ENCODE measurements at places on chromosomes 1 and 21. TPM values are rescaled to one million over a fixed set of nuclear protein-coding genes. Genes with fewer than 3 reads are reported as not detected.

The NGF gene
- total RNA-seq, result not detected

The RAB3B gene
- 0.26 TPM for total RNA-seq

The MYOG gene
- not detected for total RNA-seq

The MX2 gene
- total RNA-seq, result 13.0 TPM

The OR2AK2 gene
- not detected for total RNA-seq

The LEFTY2 gene
- total RNA-seq, result not detected

The NTNG1 gene
- not detected for total RNA-seq

The SNAP47 gene
- total RNA-seq, result 42.9 TPM

The RHBDL2 gene
- total RNA-seq, result not detected

The RNU1-3 gene
- 1,202 TPM for total RNA-seq

The CSF3R gene
- 0.90 TPM for total RNA-seq

The OR2L5 gene
- not detected for total RNA-seq

The IL6R gene
- 38.2 TPM for total RNA-seq

The CYP4A11 gene
- total RNA-seq, result not detected

The SELENBP1 gene
- not detected for total RNA-seq

The EDN2 gene
- not detected for total RNA-seq

The VHLL gene
- 0.52 TPM for total RNA-seq

The SPAG17 gene
- not detected for total RNA-seq

The TRIM67 gene
- total RNA-seq, result not detected

The CA6 gene
- 0.78 TPM for total RNA-seq

The ITGB2 gene
- 302 TPM for total RNA-seq

The GBP6 gene
- total RNA-seq, result 0.58 TPM

The KIRREL1 gene
- 0.08 TPM for total RNA-seq

The PLA2G2D gene
- not detected for total RNA-seq

The CFAP141 gene
- total RNA-seq, result not detected

The DMBX1 gene
- total RNA-seq, result 0.43 TPM

The FCER1G gene
- total RNA-seq, result 1.1 TPM

The HCRTR1 gene
- total RNA-seq, result not detected

The SESN2 gene
- total RNA-seq, result 11.8 TPM

The WNT4 gene
- total RNA-seq, result not detected

The MAP10 gene
- 1.5 TPM for total RNA-seq

The ITLN2 gene
- total RNA-seq, result not detected

The ZNF683 gene
- total RNA-seq, result not detected

The FCRLA gene
- total RNA-seq, result not detected

The RHOU gene
- total RNA-seq, result 1.4 TPM

The LIPI gene
- not detected for total RNA-seq

The LELP1 gene
- not detected for total RNA-seq

The ATP1A4 gene
- not detected for total RNA-seq

The RIIAD1 gene
- total RNA-seq, result not detected

The PROK1 gene
- total RNA-seq, result not detected

The ZNF669 gene
- total RNA-seq, result 5.7 TPM

The DFFA gene
- 27.4 TPM for total RNA-seq

The FMO2 gene
- not detected for total RNA-seq

The CELA3A gene
- total RNA-seq, result not detected

The ADAMTS1 gene
- total RNA-seq, result not detected
